OCI-LY7 (cell line): ENCODE measurements at places on chromosomes 7 and 10.
A peak's percentile ranks its signal among the peaks of the same experiment; 100 is the strongest.

GRCh38 chr10:74995806-74996205 is 115.7 kb upstream of the SAMD8 start:
- DNase-seq = no peak

- no peak for DNase-seq
Observed at GRCh38 chr7:50629238-50629901, 64.2 kb upstream of the DDC start.

DNA sequence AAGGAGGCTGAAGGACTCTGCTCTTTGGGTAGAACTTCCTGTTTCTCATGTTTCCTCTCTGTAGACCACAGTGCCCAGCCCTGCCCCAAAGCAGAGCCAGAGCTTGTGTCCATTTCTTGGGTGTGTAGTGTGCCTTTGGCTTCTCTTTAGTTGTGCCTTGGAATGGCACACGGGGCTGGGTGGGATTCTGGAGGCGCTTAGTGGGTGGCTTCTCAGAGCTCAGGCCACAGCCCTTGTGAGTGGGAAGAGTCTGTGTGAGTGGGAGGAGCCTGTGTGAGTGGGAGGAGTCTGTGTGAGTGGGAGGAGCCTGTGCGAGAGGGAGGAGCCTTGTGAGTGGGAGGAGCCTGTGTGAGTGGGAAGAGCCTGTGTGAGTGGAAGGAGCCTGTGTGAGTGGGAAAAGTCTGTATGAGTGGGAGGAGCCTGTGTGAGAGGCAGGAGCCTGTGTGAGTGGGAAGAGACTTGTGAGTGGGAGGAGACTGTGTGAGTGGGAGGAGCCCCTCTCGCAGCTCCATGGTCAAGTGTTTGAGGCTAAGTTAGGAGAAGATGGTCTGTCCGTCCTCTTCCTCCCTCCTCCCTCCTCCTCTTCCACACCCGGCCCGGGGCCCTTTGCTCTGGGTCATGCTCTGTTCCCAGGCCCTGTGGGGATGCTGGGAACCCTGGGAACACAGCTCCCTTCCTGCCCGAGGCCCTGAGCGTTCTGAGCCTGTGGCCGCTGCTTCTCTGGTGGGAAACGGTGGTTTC is 153.0 kb downstream of the GRK5 start:
- DNase-seq = peak; percentile 42

DNA sequence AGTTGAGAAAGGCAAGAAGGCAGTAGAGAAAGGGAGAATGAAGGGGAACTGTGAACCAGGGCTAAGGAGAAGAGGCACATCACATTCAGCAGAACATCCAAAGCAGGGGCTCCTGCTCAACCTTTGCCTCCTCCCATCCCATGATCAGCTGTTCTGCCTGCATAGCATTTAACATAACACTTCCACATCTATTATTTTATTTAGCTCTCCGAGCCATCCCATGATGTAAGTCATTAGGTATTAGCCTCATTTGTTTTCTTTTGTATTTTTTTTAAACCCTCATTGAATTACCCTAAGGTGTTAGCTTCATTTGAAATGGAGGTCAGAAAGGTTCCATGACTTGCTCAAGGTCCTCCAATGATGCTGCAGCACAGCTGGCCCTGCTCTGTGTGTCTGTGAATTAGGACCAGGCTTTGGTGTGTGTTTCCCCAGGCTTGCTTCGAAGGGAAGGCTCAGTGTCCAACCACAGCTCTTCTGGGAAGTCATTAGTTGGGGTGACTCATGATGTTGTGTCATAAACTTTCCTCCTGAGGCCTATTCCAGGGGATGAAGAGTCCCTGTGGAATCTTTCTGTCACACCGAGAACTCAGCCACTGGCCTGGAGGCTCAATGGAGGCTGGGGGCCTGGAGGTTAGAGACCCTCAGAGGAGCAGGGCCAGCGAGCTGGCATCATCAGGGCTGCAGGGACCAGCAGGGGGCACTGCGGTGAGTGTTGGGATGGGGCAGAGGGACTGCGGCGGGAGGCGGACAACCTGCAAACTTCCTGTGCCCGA is 16.5 kb downstream of the NPFFR1 start:
- peak; percentile 41 for DNase-seq

GRCh38 chr10:99938563-99938962 is 71.2 kb downstream of the DNMBP start:
- no peak for DNase-seq

GRCh38 chr10:82680608-82681007 is 805.6 kb downstream of the NRG3 start:
- no peak for DNase-seq

DNA sequence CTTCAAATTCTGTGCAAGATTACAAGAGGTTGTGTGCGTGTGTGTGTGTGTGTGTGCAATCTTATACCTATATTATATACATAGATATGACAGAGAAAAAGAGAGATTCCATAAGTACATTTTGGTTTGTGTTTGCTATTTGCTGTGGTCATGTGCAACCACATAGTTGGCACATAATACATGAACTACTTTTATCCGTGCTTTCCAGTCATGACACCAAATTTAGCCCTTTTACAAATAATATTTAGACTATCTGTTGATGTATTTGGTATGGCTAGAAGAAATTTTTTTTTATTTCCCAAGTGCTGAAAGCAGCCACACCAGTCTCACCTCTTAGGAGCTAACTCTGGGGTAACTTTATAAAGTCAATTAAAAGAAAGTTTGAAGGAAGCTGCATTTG is 63.5 kb upstream of the EGFR start:
- no peak for DNase-seq

- DNase-seq = no peak
Observed at GRCh38 chr10:125079091-125079600, 81.2 kb downstream of the CTBP2 start.

- DNase-seq = peak; percentile 93
Observed at GRCh38 chr7:150897502-150898474, 45.5 kb downstream of the AOC1 start.

DNA sequence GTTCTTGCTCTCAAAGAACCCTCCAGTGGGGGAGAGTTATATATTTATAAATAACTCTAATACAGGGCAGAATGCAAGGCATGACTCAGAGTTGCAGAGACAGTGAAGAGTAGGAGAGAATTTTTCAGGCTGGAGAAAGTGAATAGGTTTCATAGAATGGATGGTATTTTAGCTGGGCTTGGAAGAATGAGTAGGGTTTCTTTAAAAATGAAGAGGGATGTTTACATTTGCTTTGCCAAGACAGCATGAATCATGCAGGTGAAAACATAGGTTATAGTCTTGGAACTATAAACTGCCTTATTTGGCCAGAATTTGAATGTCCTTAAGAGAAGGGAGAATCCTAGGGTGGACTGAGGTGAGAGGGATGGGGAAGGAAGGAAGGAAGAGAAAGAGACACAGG is 124.8 kb downstream of the CPED1 start:
- DNase-seq = no peak

- DNase-seq = no peak
Observed at GRCh38 chr10:27628621-27629020, 117.0 kb downstream of the MKX start.

GRCh38 chr10:88689366-88689765 is 16.7 kb upstream of the LIPK start:
- DNase-seq = no peak
